ENCODE measurements at places on chromosomes 12 and 14.

- no peak for DNase-seq
These were observed 7.5 kb downstream of the SDS start for GRCh38 chr12:113396200-113396599.

DNA sequence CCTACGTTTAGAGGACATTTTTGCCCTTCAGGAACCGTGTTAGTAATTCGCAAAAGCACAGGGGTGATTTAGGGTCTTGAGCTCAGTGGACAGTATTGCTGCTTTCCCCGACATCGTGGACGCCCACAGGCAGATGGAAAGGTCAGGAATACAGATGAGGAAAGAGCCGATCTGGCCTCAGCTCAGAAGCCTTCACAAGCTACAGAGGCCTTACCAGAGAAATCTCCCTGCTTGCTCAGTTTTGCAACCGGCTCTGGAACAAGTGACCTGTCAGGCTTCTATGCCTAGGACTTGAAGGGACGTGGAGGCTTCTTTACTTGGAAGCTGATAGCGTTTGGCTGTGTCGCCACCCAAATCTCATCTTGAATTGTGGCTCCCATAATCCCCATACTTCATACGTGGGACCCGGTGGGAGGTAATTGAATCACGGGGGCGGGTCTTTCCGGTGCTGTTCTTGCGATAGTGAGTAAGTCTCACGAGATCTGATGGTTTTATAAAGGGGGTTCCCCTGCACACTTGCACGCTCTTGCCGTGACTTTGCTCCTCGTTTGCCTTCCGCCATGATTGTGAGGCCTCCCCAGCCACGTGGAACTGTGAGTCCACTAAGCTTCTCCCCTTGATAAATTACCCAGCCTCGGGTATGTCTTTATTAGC is 332.5 kb downstream of the MED13L start:
- DNase-seq, result no peak

GRCh38 chr12:7859552-7859951 is 13.2 kb downstream of the SLC2A14 start:
- no peak for DNase-seq

DNA sequence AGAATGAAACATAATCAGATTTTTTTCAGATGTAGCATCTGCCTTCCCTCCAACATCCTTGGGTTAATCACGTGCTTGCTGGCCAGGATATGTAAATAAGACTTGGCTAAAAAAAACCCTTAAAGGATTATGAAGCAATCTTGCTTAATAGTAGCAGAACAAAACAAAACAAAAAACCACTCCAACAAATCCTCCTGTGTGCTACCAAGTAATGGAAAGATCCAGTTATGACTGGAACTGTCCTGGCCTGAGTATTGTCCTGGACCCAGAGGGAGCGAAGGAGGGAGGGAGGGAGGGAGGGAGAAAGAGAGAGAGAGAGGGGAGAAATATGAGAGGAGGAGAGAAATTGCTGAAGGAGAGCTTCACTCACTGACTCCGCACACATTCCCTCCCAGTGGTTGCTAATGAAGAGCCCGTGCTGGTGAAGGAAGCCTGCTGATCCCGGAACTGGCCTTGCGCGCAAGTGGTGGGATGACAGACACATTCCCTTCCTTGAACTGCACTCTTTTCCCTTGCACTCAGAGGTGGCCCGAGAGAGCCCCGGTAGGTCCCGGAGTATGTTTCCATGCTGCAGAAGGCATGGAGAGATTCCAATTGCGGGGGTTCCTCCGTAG is 57.2 kb downstream of the HMGA2 start:
- DNase-seq, result peak; percentile 74
